ENCODE measurements at places on chromosomes 16 and 17. TPM values are rescaled to one million over a fixed set of nuclear protein-coding genes. Genes with fewer than 3 reads are reported as not detected.

MYH13 gene
- total RNA-seq, result not detected

ITGAD gene
- not detected for total RNA-seq

GRCh38 chr16:88415713-88416323 is 33.1 kb downstream of the ZNF469 start:
- no peak for DNase-seq

- DNase-seq, result no peak
Observed at GRCh38 chr16:68481636-68482035, 33.3 kb upstream of the SMPD3 start.

DNA sequence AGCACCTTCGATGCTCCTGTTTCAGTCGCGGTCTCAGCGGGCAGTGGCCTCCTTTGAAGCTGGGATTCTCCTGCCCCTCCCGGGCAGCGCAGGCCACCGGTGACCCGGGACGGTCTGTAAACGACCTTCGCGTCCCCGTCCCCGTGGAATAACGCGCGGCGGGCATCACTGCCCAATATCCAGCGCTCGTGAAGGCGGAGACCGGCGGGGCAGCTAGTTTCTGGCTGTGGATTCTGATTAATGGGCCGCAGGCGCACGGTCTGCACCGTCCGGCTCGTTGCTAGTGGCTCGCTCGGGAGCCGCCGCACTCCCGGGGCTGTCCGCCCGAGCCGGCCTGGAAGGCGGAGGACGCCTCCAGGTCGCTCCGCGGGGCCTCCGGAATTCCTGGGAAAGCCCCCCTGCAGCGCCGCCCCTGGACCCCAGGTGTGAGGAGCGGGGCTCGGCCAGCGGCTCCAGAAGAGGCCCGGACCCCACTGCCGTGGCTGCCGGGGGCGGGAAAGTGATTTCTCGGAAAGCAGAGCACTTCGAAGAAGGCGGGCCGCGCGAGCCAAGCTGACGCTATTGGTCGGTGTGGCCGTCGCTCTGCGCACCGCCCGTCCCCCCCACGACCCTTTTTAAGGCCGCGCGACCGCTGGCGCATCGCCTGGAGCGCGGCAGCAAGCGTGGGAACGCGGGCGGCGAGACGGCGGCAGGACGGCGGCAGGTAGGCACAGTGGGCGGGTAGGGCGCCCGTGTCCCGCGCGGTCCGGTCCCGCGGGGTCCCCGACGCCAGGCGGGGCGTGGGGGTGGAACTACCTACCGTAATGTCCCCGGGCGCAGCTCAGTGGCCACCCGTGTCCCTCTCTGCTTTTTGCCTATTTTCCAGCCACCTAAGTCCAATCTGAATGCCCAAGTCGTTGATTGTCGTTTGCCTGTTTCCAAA is at the start of gene IRF8:
TSS of gene IRF8 (plus strand) at position 642 of the 922 bp plus-strand sequence. CDS start 3,854 bp downstream, outside the sequence.
- DNase-seq, result peak; percentile 88

DNA sequence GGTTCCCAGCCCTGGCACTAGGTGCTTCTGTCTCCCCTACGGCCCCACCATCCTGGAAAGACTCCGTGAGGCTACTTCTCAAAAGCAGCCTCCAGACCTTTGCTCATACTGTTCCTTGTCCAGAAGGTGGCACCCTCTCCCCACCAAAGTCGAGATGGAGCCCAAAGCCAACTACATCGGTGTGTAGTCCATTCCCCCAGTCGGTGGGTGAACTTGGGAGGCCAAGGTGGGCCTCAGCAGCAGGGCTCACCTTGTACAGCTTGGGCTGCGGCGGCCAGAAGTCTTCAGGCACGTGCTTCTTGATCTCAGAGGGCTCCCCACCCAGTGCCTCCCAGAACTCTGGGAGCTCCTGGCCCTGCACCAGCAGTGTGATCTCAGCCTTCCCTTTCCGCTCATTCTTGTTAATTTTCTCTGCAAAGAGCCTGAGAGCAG is 10.2 kb downstream of the FLII start:
- peak; percentile 66 for DNase-seq

DNA sequence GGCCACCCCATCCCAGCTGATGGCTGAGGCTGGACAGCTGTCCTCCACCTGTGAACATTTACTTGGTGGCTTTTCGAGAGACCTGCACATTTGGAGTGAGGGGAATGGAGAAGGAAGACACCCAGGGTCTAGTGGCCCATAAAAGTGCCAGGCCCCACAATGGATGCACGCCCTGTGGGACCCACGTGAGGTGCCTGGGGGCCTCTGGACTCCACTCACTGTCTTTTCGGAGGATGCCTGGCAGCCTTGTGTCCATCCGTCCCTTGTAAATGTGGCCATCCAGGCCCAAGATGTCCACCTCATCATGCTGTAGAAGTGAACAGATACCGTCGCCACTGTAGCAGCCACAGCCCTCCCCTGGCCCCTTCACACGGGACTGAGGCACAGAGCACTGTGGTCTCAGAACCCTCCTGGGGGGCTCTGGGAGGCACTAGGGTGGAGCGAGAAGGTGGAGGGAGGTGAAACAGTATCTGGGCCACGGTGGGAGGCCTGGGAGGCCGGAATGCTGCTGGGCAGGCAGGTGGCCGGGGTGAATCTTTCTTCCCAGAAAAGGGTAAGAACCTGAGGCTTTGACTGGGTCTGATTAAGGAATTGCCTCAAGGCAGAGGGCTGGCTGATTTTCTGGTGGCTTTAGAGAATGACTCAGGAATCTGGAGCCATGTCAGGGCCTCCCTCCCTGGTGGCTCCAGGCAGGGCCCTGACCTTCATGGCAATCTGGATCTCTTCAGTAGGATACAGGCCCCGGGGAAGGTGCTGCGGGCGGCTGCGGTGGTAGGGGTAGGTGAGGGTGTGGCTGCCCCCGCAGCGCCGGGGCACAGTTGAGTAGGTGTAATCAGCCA is 11.5 kb downstream of the UBALD2 start:
- DNase-seq, result no peak

GRCh38 chr16:84985079-84986065 is 26.0 kb downstream of the ZDHHC7 start:
- no peak for DNase-seq

GRCh38 chr17:77708936-77709335 is 249.6 kb upstream of the TNRC6C start:
- no peak for DNase-seq
